ENCODE measurements at places on chromosomes 6 and 20.
A peak's percentile ranks its signal among the peaks of the same experiment; 100 is the strongest.

DNA sequence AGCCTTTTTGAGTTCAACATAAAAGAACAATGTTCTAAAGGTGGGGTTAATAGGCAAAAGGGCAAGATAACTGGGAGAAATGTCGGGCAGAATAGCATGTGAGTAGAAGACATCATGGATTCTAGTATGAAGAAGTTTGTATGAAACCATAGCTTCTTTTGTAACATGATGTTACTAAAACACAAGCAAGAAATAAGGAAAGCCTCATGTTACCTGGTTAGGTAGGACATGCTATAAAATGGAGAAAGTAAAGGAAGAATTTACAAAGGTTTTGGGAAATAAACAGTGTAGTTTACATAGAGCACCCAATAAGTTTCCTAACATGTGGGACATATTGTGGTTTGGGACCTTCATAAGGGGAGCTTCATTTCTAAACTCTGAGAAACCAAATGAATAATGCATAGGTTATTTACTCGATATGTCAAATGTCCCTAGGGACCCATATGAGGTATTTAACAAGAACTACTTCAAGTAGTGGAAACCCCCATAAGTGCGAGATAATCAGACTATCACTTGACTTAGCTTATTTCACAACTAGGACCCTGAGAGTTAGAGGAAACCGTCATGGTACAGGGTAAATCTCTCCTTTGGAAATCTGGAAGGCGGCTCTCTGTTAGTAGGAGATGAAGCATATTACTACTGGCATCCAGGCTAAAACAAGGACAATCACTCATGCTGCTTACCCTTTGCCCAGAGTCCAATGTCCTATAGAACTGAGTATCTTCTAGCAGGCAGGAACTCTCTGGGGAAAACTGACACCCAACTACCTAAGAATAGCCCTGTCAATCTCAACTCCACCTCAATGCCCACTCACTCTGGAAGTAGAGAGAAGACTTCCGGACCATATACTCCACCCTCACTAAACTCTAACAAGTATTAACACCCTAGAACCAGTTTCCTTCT, 57.5 kb downstream of the ILRUN start:
- DNase-seq = peak; percentile 55

GRCh38 chr6:154377726-154378125, 21.1 kb upstream of the IPCEF1 start:
- DNase-seq = no peak

GRCh38 chr6:111522393-111523020, 39.5 kb upstream of the REV3L start:
- no peak for DNase-seq

GRCh38 chr20:53171065-53171464, 198.9 kb downstream of the TSHZ2 start:
- DNase-seq = no peak

GRCh38 chr6:18350271-18350670, 36.9 kb upstream of the RNF144B start:
- peak; percentile 89 for DNase-seq

DNA sequence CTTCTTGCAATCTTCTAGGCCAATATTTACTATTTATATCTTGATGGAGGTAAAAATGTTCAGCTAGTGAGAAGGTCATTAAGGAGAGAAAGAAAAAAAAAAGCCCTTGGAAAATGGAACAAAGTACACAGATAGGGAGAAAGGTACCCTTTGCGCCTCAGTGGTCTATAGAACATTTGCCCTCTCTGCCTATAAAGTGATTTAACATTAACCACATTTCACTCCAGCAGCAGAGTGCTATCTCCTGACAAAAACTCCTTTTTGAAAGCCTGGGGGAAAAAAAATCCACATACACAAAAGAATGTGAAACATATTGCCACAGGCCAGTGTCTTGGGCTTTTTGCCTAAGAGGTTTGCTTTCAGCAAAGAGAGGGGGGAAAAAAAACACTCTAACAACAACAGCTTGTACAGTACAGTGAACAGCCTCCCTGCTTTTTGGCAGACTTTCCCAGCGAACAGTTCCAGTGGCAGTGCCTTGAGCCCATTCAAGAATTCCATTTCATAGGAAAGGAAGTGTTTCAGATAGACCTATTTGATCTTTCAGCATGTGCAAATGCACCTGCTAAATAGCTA, 695 bp downstream of the ARHGAP18 start:
- DNase-seq = peak; percentile 65

DNA sequence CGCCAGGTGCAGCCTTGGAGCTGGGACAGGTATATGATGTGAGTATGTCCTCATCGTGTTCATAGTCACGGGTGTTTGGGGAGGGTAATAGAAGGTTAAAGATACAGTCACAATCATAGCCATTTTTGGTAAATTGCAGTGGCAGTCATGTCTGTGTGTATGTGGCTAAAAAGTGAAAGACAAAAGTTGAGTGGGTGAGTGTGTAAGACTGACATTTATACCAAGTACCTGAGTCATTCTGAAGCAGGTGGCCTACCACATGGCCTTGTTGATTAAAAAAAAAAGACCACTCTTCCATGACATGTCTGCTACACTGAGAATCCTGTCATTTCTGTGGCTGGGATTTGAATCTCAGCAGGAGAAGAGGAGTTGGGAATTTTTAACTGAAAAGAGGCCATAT, 181.9 kb downstream of the SCP2D1 start:
- no peak for DNase-seq

DNA sequence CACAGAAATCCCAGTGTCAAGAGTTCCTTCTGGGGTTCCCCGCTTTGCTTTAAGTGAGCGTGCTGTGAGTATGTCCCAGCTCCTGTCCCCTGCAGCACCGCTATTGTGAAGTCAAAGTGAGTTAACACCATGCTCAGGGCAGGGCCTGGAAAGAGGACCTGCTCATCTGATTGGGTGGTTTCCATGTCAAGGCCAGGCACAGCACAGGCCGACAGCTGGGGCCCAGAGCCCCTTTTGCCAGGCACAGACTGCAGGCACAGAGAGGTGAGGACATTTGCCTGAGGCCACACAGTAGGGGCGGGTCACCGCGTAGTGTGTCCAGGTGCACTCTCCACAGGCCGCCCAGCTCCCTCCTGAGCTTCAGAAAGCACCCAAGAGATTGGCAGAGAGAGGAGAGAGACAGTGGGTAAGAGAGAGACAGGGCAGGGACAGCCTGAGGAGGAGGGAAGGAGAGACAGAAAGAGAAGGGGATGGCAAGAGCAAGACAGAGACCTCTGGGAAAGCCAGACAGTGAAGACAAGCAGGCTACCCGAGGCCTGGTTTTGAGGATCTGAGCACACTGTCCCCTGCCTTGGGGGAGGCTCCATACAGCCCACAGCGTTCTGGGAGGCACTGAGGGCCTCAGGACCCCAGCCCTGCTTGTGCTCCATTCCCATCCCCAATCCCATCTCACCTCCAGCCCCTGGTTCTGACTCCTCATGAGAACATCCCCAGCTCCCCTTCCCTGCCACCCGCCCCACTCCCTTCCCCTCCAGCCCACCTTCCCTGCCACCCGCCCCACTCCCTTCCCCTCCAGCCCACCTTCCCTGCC, 6.5 kb upstream of the BPIFB1 start:
- no peak for DNase-seq

GRCh38 chr6:43895656-43896328, 125.8 kb downstream of the VEGFA start:
- no peak for DNase-seq

DNA sequence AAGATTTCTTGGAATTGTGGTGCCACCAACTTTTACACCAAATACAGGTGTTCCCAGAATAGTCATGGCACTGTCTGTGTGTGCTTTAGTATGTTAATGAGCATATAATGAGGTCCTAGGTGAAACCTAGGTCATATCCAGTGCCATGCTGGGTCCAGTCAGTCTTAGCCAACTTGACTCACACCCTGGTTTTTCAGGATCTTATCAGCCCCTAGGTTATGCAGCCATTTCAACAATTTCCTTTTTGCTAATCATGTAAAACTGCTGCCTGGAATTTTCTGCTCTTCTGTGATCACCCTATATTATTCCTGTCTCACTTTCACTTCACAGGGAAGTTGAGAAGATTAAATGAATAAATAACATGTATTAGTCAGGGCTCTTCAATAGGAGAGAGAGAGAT, 23.7 kb downstream of the SDHAF4 start:
- peak; percentile 19 for DNase-seq

DNA sequence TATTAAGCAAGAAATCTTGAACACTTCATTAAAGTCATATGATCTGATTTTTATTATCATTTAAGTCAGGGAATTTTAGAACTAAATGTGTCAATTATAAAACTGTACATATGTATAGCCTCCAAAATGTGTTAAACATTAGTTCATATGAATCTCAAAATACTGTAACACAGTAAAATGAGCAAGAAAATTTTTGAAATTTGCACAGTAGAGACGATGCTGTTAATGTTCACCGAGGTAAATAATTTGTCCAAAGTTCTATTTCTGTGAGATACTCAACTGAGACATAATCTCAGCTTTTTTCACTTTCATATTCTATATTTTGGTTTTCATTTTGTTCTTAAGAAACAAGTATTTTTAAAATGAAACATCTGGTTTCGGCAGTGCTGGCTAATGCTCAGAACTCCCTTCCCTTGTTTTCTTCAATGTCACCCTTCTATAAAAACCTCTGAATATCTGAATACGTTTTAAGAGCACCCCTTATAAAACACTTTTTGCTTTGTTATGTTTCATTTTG, 353.1 kb downstream of the LAMA2 start:
- no peak for DNase-seq

GRCh38 chr6:17202526-17202925, 78.6 kb upstream of the RBM24 start:
- no peak for DNase-seq

DNA sequence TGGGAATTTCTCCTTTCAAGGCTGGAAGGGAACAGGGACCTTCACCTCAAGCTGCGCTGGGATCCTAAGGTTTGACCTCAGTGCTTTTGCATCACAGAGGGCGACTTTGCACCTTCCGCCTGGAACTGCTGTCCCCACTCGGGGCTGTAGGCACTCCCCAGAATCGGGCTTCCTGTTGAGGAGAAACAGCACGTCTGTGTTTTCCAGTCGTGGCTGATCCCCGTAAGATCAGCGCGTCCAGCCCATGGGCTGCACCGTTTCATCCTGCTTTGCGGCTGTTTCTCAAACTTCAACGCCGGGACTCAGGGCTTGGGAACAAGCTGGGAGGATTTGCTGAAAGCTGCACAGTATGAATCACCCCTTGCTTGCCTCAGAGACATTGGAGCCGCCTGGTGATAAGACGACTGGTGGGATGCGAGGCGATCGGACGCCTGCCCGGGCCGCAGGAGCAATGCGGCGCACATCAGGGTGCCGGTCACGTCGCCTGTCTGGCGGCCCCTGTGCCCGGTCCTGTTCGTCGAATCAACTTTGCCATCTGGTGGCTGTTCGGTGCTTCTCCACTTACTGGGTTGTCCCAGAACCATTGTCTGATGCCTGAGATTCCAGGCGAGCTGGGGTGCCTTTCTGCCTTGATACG, 53.6 kb upstream of the FRMD1 start:
- DNase-seq = peak; percentile 7

DNA sequence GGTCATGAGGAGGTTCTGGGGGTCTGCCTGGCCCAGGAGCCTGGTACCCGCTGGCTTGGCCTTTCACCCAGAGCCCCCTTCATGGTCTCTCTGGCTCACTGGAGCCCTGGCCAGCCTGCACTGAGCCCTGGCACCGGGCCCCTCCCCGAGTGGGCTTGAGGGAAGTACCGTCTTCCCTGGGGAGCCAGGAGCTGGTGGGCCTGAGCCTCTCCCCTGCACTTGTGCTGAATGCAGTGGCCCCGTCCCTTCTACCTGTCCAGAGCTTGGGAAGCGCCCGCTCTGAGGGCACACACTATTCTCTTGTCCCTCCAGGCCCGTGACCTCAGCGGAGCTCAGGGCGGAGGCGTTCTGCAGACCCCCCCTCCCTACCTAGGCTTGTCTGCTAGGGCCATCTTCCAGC, 62.2 kb downstream of the TCP11 start:
- no peak for DNase-seq

GRCh38 chr6:66735106-66735890, 1028.3 kb upstream of the EYS start:
- DNase-seq = no peak

- peak; percentile 84 for DNase-seq
These were observed 97.0 kb downstream of the RREB1 start for GRCh38 chr6:7204726-7205125.

- DNase-seq = peak; percentile 78
These were observed 303.7 kb downstream of the ESR1 start for GRCh38 chr6:152110886-152111820.

- no peak for DNase-seq
These were observed 7.0 kb downstream of the MRPS18A start for GRCh38 chr6:43680308-43681200.

DNA sequence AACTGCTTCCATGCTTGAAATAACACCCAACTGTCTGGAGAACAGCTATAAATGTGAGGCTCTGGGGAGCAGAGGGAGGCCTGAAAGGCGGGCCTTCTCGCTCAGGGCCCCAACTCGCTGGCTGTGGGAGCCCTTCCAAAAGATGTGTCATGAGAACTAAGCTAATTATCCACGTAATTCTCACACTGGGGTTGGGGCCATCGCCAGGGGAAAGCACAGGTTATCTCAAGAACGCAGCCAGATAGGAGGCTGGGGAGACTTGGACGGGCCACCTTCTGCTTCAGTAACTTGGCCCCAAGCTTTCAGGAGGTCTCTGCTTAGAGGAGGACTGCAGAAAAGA, 1.6 kb downstream of the PXDC1 start:
- DNase-seq = peak; percentile 53

DNA sequence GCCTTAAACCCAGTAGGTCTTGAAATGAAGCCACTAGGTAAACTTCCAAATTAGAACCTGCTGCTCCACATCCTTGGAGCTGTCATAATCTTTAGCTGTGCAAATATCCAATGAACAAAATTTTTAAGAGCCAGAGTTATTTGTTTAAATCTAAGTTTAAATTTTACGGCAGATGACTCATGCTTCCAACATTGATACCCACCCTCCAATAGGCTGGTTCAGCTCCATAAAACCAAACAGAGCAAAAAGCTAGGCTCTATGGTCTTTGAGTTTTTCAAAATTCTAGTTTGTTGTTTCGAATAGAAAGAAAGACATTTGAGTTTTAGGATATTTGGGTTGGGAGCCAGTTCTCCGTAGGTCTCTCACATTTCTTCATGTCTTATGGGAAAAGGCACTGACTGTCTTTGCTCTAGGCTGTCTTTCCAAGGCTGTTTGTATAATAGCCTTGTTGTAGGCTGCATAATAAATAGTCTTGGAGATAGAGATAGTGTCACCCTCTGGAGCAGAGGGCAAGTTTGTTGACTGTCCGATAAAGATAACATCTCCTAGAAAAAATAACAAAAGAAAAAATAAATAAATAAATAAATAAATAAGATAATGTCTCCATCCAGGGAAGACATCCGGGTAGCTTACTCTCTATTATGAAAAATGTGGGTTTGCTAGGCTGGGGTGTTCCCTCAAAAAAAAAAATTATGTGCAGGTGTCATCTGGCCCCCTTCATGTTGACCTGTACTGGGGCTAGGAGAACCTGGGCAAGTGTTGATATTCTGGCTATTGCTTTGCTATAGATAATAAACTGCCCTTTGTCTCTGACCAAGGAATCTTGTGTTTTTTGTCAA, 36.5 kb downstream of the SLC2A12 start:
- no peak for DNase-seq

- DNase-seq = no peak
These were observed 21.3 kb downstream of the CD40 start for GRCh38 chr20:46139266-46139889.

GRCh38 chr20:32285082-32285620, 7.7 kb downstream of the KIF3B start:
- DNase-seq = no peak

GRCh38 chr6:43269273-43270007, 26.2 kb downstream of the TTBK1 start:
- DNase-seq = no peak
